Stimulated activated CD8-positive, alpha-beta memory T cell treated with anti-CD3 and anti-CD28 coated beads, Interleukin-2, amount 100 ng/mL, for 1 hour (primary cell): ENCODE measurements at places on chromosomes 4 and X.
A peak's percentile ranks its signal among the peaks of the same experiment; 100 is the strongest.

- no peak for DNase-seq
Measured at GRCh38 chrX:108275732-108276131, 162.5 kb downstream of the COL4A6 start.

- DNase-seq, result no peak
Measured at GRCh38 chrX:26262121-26262523, 46.2 kb downstream of the MAGEB5 start.

GRCh38 chr4:16801356-16801755 is 97.1 kb downstream of the LDB2 start:
- DNase-seq, result no peak

DNA sequence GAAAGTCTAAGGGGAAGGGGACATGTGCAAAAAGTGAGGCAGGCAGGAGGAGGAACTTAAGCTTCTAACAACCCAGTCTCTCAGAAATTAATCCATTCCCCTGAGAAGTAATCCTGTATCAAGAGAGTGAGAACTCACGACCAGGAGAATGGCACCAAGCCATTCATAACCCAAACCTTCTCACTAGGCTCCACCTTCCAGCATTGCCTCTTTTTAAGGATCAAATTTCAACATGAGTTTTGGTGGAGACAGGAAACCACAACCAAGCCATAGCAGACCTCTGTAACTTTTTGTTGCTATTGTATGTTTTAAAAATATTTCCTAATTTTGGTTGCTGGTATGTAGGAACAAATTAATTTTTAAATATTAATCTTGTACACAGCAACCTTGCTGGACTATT is 32.8 kb downstream of the PASD1 start:
- no peak for DNase-seq

DNA sequence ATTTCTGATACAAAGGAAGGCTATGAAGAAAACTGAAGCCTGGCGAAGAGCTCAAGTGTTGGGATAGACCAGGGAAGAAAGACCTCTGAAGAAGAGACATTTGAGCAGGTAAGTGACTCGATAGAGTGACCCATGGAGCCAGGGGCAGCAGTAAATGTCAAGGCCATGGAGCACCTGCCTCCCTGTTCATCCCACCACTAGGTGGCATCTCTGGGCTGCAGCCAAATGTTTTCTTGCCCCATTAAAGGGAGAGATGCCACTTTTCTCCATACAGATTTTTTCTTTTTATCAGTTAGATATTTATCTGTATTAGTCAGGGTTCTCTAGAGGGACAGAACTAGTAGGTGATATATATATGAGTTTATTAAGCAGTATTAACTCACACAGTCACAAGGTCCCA is 4.9 kb upstream of the ZNF81 start:
- DNase-seq, result peak; percentile 9

DNA sequence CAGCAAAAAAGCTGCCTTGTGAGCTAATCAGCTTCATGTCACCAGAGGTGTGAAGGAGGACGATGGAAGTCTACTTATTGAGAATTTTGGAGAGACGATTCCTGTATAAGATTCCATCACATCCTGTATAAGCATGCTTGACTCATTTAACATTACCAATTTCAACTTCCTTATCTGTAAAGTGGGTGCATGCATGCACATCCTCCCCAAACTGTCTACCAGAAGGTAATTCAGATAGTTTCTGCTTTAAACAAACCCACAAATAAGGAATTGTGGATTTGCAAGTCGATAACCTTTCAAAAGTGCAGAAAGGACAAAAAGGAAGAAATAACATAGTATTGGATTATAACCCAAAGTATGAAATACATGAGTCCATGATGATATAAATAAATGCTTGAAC is 31.1 kb downstream of the AKAP4 start:
- no peak for DNase-seq

- DNase-seq, result no peak
Measured at GRCh38 chr4:84166486-84166885, 332.6 kb downstream of the NKX6-1 start.

DNA sequence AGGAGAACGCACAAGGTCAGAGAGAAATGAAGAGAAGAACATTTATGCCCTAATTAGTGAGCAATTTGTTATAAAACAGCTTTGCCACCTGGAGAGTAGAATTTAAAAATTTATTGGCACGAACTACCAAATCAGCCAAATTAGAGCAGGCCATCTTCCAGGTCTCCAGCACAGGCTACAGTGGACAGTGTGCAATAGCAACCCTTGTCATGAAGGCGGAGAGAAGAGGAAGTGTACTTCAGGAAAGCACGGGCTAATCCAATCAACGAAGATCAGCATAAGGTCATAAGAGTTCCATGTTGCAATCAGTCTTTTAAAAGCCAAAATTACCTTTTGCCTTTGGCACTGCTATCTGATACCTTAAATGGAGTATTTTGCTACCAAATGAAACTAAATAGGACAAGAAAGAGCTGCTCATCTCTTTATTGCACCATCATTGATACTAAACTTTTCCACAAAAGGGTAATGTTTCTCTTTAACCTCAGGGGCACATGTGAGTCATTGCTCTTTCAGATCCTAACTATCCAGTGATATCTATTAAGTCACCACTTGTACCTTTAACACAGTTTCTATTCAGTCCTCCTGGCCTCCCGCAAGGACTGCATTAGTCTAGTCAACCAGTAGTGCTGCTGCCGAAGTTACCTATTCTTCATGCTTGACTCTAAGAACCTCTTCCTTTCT is 19.9 kb downstream of the ANK2 start:
- DNase-seq, result no peak

DNA sequence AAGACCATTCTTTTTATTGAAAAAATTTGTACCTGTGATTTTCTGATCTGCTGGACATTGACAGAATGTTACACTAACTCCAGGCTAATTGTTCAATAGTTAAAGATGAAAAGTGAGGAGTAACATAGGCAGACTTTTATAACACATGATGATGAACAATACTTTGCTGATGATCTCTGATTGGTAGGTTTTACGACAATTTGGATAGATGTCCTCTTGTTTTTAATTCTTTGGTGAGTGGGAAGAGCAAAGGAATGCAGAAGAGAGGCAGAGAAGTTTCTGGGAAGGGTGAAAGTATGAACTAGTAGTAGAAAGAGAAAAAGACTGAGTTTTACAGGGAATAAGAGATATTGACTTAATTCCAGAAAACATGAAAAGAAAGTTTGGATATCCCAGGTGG is 267.3 kb upstream of the HAND2 start:
- DNase-seq, result no peak

- DNase-seq, result no peak
Measured at GRCh38 chr4:1635464-1635863, 48.6 kb downstream of the FAM53A start.

DNA sequence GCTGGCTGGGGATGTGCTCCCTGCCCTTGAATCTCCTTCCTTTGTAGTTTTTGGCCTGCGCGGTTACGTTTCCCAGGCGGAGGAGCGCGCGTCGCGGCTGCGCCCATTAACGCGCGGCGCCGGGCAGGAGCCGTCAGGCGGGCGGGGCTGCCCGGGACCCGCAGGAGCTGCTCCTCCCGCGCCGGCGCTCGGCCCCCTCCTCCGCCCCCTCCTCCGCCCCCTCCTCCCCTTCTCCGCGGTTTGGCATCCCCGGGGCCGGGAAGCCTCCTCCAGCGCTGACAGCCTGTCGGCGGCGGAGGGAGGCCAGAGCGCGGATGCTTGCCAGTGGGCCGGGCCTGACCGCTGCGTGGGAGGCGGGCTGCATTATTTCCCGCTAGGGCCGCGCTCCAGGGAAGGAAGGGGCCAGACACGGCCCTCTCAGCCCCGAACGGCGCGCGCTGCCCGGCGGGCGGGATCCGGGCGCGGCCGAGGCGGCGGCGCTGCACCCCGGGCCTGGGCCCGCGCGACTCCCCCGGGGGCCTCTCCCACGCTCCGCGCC is at the start of gene DCLK2:
DCLK2 (plus strand) TSS at position 405 of the 538 bp plus-strand sequence. CDS start 583 bp downstream, outside the sequence.
- no peak for DNase-seq

DNA sequence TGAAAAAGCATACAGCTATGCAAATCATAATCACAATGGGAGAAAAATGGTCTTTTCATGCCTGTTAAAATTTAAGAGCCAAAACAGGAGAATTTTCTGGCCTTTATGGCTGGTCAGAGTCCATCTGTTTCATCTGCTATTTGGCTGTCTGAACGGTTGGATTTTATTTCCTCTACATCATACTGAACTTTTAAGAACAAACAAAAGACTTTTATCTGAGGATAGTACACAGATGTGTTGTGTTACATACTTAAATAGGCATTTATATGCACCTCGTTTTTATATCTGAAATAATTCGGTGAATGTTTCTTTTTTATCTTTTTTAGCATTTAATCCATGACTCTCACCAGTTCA is 18.0 kb upstream of the WWC2 start:
- no peak for DNase-seq

- peak; percentile 75 for DNase-seq
Measured at GRCh38 chrX:152941328-152942076, 43.6 kb downstream of the ZNF185 start.

GRCh38 chrX:67651437-67652142 is 107.8 kb downstream of the AR start:
- DNase-seq, result no peak

DNA sequence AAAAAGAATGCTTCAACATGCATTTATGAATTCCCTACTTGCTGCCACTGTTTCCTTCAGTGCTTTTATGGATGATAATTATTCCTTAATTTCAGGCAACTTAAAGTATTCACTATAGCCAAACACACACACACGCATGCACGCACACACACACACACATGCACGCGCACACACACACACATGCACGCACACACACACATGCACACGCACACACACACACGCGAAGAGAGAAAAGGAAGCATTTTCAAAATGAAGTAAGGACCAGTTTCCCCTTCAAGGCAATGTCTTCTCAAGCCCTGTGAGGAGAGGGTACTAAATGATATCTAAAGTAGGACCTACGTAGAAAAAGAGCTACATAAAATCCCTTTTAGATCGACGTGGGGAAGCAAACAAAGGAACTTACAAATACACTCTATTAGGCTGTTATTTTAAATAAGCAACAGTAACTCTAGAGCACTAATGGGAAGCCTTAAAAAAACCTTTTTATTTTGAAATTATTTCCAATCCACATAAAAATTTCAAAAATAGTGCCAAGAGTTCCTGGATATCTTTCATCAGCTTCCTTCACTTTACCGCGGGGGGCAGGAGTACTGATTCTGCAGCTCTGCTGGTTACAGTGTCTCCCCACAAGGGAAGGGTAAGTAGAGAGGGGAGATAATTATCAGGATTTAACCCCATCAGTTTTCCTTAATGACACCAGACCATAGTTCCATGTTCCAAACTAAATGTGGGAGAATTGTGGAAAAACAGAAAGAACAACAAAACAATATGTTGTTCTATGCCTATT is 13.7 kb downstream of the IRF2 start:
- no peak for DNase-seq

- no peak for DNase-seq
Measured at GRCh38 chrX:12548746-12549145, 242.5 kb upstream of the PRPS2 start.

- DNase-seq, result no peak
Measured at GRCh38 chr4:164700471-164700870, 53.5 kb upstream of the SMIM31 start.

DNA sequence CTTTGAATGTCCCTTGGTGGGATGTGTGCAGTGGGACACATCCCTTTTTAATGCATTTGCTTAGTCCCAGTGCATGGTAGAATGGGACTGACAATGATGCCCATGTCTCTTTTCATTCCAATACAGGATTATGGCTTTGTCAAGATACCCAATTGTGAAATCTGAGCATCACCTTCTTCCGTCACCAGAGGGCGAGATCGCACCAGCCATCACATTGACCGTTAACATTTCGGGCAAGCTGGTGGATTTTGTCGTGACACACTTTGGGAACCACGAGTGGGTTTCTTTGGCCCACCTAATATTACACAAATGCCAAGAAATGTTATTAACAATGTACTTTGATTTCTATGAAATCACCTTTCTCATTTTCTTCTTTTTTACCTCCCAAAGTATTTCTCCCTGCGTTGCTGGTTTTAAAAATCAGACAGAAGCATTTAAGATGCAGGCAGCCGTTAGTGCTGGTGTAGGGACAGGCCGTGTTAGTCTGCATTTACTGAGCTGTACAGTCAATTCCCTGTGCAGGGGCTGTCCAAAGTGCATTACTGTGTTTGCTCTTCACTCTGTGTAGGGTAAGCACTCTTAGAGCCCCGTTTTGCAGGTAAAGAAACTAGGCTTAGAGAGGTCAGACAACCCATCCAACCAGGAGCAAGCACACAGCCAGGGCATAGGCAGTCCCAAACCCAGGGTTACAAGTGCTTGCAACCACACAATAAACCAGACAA is 46.5 kb downstream of the CWH43 start:
- no peak for DNase-seq

DNA sequence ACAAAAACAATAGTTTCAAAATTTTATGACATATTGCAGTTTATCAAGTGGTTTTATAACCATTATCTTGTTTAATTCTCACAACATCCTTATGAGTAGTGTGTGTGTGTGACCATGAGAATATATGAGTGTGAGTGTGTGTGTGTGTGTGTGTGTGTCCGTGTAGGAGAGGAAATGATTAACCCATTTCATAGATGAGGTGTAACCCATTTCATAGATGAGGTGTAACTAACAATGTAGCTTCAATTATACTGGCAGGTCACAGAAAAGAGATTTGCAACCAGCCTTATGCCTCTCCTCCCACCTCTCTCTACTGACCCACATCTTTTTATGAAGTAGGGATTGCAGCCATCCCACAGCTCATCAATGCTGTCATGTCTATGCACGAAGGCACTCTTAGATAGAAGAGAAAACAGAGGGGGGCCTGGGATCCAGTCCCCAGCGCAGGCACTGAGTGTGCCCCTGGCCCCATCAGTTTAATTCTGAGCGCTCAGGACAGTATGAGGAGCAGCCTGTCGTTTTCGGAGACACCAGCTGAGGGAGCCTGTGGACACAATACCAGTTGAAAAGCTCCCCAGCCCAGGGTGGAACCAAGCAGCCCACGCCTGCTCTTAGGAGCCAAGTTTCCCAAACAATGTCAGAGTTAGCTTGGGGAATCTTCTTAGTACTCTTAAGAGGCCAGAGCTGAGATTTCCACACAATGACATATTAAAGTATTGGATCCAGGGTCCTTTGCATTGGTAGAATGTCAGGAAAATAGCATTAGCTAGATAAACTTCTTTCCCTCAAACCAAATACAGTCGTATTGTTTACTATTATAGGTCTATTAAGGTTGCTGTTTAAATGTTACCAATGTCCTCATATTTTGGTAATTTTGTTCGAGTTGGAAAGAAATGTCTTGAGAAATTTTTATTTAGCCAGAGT is 88.6 kb downstream of the PALLD start:
- DNase-seq, result no peak

- DNase-seq, result no peak
Measured at GRCh38 chr4:24315056-24315455, 269.3 kb downstream of the DHX15 start.

DNA sequence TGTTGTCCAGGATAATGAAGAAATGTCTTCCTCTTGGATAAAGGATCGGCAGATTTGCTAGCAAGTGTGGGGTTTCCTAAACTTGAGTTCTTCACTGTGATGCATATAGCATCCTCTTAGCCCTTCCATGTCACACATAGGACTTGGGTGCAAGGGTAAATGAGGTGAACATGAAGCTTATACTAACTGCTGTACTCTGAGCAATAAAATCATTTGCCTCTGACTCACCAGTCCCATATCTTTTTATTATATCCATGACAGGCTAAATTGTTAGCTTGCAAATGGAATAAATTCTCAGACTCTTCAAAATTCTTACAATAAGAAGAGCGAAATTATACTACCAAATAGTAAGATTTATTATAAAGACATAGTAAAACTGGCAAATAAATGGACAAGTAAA is 14.7 kb upstream of the TBC1D1 start:
- DNase-seq, result no peak
